ENCODE measurements at places on chromosomes 4 and X. TPM values are rescaled to one million over a fixed set of nuclear protein-coding genes. Genes with fewer than 3 reads are reported as not detected.

Gene UGDH
- total RNA-seq, result 148 TPM

GRCh38 chr4:99759346-99759984 lies 57.2 kb upstream of the DAPP1 start:
- DNase-seq, result no peak

DNA sequence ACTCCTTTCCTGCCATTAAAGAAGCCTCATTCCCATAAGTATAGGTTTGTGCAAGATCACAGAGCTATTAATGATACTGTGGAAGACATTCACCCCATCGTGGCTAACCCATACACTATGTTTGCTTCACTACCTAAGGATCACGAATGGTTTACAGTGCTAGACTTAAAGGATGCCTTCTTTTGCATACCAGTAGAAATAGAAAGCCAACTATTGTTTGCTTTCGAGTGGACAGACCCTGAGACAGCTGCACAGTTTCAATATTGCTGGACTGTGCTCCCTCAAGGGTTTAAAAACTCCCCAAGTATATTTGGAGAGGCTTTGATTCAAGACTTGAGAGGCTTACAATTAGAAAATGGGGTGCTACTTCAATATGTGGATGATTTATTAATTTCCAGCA lies 16.0 kb upstream of the PAPSS1 start:
- no peak for DNase-seq

GRCh38 chr4:7434766-7435150 lies at the start of gene PSAPL1:
Gene PSAPL1, minus strand, starts transcription at chr4:7434930. Its CDS starts 51 bp downstream, at chr4:7434879.
- DNase-seq, result peak; percentile 30

- DNase-seq, result no peak
These were observed 90.2 kb upstream of the DCLK2 start for GRCh38 chr4:149988087-149988410.

- DNase-seq, result no peak
These were observed 514.0 kb upstream of the SMIM31 start for GRCh38 chr4:164239976-164240375.

DNA sequence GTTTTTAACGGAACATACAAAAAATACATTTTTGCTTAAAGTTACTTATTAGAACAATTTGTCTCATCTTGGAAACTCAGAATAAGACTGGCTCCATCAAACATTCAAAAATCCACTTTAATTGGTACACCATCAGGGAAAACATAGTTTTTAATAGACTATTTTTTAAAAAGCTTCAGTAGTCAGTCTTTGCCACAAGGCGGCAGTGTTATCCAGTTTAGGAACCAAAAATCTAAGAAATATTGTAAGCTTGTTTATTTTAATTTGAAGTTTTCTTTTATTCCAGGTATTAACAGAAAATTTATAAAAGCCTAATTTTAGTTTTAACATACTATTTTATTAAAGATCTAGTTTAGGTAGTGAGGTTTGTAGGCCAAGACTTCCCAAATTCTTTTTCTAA lies 107.7 kb downstream of the APOOL start:
- DNase-seq, result no peak

DNA sequence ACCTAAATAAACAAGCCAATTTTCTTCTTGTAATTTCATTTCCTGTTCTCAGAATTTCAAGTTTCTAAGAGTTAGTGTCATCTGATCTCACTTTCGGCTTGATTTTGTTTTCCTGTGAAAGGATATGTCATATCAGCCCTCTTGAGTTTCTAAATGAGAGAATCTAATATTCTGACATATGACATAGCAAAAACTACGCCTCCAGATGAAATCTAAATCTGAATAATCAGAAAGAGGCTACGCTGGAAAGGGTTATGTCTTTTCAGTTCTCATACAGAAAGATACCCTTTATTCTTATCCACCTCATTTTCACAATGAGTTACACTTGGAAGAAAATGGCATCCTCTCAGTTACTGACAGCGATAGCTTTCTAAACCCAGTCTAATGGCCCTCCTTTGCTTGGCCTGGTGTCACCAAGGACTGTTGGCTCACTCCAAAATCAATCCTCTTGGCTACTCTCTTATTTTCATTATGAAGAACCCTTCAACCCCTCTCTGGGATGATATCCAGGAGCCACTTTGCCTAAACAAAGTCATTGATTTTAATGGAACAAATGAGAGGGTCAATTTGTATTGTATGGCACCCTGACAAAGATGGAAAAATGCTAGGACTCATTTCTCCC lies 65.6 kb downstream of the ASB9 start:
- no peak for DNase-seq

All from mucosa of descending colon (tissue), 3 donors.